HEK293T (cell line): ENCODE measurements at places on chromosomes 1 and 21.

- no peak for DNase-seq
These were observed 459.7 kb downstream of the KIF26B start for GRCh38 chr1:245614476-245614875.

DNA sequence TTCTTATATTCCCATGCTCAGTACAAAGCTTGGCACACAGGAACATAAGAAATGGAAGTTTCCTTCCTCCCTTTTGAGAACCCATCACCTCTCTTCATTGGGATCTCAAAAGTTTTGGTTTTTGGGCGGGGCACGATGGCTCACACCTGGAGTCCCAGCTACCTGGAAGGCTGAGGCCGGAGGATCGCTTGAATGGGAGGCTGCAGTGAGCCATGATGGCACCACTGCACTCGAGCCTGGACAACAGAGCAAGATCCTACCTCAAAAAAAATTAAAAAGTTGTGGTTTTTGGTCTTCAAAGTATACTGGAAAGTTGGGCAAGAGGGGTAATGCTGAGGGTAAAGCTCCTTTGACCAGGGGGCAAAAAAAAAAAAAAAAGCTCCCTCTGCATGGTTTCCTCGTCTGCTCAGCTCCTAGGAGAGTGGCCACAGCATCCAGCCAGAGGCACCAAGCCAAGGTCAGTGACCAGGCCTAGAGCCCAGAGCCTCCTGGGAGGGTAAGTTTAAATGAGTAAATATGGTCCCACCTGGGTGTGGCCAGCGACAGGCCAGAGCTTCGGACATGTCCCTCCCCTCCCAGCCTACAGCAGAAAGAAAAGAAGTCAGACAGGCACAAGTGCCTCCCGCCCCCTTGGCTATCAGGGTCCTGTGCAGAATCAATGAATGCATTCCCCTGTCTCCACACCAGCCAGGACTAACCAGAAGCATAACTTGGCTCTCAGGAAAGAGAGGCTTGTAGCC is 5.0 kb downstream of the MEF2D start:
- no peak for DNase-seq

DNA sequence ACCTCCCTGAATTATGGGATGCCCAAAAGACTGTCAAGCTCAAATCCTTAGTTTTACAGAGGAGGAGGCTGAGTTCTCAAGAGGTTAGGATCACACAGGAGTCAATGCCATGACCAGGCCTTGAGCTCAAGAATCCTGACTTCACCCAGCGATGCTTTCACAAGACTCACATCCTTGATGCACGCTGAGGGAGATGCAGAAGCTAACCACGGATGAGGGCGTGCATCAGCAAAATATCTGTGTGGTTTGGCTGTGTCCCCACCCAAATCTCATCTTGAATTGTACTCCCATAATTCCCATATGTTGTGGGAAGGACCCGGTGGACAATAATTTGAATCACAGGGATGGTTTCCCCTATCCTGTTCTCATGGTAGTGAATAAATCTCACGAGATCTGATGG is 133.2 kb downstream of the KCNJ6 start:
- DNase-seq: no peak

- no peak for DNase-seq
These were observed 175.3 kb downstream of the USH2A start for GRCh38 chr1:216247937-216248336.

- peak; percentile 65 for DNase-seq
These were observed 6.7 kb upstream of the WNT2B start for GRCh38 chr1:112501810-112502641.

GRCh38 chr21:36499578-36500471 is 19.9 kb upstream of the CLDN14 start:
- DNase-seq: no peak

- DNase-seq: no peak
These were observed 99.7 kb downstream of the UBR4 start for GRCh38 chr1:19110257-19110927.

DNA sequence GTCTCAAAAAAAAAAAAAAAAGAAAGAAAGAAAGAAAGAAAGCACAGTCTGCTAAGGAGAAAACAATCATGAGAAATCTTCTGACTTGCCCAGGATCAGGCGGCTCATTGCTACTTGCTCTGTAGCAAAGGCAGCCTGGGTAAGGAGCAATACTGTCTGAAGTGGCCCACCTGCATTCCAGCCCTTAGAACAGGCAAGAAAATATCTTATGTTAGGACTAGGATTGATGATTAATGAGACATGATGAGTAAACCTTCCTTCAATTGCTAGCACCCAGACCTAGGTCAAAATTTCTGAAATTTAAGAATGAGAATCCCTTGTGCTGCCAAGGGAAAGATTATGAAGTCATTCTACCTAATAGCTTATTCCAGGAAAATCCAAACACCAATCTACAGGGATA is 140.8 kb downstream of the DSCAM start:
- DNase-seq: no peak

DNA sequence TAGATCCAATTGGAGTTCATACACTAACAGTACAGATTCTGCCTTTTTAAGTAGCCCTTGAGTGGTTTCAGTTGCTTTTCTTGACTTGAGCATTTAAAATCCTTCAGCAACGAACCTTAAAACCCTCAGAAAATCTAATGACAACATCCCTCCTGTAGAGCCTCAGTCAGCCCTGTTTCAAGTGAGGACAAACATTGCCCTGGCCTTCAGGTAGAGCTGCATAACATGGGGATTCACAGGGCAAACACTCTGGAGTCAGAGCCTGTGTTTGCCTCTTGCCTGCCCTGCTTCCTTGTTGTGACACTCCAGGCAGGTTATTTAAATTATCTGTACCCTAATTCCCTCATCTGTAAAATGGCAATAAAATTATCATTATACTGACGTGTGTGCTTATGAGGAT is 96.1 kb upstream of the KCNA3 start:
- DNase-seq: no peak

- DNase-seq: no peak
These were observed 79.0 kb downstream of the GTF2B start for GRCh38 chr1:88812366-88812765.

- no peak for DNase-seq
These were observed 457 bp downstream of the VAV3 start for GRCh38 chr1:107964336-107965109.

- DNase-seq: no peak
These were observed 25.2 kb downstream of the PROK1 start for GRCh38 chr1:110476028-110476765.

- DNase-seq: no peak
These were observed 58.5 kb upstream of the BCL10 start for GRCh38 chr1:85334962-85335361.

- no peak for DNase-seq
These were observed 4.3 kb downstream of the S100A10 start for GRCh38 chr1:151989211-151989862.

GRCh38 chr1:161342177-161342576 is 25.5 kb downstream of the CFAP126 start:
- DNase-seq: no peak

- DNase-seq: no peak
These were observed 178.0 kb downstream of the ZNF281 start for GRCh38 chr1:200231787-200232231.

DNA sequence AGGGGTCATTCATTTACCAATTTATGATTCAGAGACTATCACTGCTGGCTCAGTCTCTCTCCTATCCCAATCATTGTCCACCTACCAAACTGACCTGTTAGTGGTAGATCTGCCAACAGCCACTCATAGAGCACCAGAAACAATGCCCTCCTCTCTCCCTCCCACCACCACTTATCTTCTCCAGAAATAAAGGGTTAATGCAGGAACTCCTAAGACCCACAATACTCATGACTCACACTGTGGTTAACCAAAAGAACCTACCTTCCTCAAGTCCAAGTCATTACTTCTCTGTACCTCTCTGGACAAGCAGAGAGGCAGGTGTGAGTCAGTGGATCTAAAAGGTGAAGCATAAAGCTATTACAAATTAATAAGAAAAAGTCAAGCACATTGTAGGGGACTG is 40.9 kb upstream of the CAMK1G start:
- no peak for DNase-seq

DNA sequence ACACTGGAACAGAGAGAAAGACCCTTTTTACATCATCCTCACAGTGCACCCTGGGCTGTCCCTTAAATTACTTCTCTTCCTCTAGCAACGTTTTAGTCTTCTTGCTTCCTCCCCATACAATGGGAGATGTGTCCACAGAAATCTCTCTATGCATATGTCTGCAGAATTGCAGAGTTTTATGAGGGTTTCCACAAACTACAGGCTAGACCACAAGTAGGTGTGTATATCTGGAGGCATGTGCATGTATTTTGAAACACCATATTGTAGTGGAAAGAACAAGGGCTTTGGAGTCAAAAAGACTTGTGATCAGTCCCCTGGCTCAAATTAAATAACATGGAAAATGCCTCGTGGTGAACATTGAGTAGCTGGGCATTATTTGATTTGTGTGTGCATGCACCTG is 121.3 kb upstream of the IPO9 start:
- DNase-seq: no peak

DNA sequence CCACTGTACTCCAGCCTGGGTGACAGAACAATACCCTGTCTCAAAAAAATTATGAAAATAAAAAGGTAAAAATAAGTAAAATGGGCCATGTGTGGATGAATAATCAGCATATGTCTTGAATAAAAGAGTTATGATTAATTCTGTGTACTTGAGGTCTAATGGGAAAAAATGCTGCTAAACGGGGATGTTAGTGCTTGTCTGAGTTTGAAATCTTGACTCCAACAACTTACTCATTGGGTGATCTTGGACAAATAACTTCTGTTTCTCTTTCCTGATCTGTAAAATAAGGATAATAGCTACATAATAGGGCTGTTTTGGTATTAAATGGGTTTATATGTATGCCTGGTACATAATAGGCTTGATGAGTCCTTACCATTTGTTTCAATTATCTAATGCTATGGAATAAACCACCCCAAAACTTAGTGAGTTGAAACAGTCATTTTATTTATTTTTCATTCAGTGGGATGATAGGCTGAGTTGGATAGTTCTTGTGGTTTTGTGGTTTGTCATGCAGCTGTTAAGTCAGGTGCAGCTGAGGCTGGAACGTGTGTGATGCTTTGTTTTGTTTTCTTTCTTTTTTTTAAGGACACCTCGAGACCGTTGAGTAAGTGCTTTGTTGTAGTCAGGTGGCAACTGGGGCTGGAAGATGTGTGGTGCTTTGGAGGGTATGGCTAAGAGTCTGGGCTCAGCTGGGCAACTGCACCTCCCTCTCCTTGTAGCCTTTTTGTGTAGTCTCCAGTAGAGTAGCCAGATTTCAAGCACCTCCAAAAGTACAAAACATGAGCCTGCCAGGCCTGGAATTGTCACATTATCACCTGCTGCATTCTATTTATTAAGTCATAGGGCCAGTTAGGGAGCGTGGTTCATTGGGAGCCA is 4.9 kb downstream of the MDM4 start:
- no peak for DNase-seq

GRCh38 chr1:6409733-6410132 is 10.0 kb downstream of the HES2 start:
- no peak for DNase-seq

GRCh38 chr21:39198800-39199199 is 15.5 kb upstream of the PSMG1 start:
- DNase-seq: no peak

- DNase-seq: no peak
These were observed 1.9 kb upstream of the GPR153 start for GRCh38 chr1:6262555-6263420.

GRCh38 chr1:220927442-220927841 is 48.2 kb downstream of the HLX start:
- no peak for DNase-seq

DNA sequence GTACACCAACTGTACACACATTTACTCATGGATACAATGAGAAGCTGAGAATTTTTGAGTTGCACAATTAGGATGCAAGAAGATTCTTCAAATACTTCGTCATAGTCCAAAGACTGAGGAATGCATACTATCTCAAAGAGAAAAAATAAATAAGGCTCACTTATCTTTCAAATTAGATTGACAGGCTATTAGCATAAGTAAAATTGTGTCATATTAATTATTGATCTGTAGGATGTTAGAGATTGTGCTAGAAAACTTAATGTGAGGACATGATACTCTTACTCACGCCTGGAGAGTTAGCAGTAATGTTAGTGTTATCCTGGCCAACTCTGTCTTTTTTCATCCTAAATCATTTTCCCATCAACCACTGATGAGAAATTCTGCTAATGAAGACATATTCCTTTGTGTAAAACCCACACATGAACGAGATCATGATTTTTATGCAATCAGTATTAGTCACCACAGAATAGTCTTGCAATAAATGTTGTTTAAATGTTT is 659.0 kb downstream of the LTN1 start:
- no peak for DNase-seq

GRCh38 chr1:56535362-56535761 is 44.0 kb downstream of the PLPP3 start:
- no peak for DNase-seq

DNA sequence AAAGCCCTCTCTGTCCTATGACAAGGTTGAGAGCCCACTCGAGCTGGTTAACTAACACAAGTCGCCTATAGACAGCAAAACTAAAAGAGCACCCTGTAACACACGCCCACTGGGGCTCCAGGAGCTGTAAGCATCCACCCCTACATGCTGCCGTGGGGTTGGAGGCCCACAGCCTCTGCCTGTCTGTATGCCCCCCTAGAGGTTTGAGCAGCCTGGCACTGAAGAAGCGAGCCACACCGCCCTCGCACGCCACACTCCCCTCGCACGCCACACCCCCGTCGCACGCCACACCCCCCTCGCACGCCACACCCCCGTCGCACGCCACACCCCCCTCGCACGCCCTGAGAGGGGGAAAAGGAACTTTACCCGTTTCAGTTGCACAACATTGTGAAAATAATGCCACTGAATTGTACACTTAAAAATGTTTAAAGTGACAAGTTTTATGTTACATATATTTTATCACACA is 13.2 kb upstream of the HMGCL start:
- DNase-seq: peak; percentile 71

DNA sequence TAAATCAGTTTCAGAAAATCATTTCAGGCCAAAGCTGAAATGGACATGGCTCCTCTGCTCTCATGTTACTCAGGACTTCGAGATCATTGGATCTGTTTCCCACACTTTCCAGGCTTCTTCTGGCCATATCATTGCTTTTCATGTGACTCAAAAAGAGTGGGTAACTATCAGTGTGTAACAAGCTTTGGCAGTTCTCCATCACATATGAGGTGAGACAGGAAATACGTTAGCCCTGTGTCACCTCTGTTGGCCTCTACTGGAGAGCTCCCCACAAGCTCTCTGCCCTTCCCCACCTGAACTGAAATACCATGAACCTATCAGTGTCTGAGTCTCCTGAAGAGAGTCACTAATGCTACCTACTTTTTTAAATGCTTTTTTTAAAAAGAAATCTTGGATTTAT is 128.2 kb downstream of the LBR start:
- DNase-seq: no peak

DNA sequence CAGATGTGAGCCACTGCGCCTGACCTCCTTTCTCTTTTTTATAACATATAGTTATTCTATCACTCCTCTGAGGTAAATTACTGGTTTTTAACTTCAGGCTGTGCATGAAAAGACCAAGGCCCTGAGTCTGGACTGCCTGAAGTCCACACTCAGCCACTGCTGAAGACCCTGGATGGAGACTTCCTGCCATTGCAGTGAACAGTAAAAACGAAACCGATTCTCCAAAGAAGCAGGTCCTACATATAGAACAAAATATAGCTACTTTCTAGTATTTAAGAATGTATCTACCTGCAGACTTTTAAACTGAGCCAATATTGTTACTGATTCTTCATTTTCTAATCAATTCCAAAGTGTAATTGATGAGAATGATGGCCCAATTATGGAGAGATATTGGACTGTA is 232.8 kb downstream of the CHRM3 start:
- DNase-seq: no peak
